Cardiac fibroblast (primary cell): ENCODE measurements at places on chromosomes 1 and 21.

GRCh38 chr1:94296018-94296417 lies 58.6 kb upstream of the ARHGAP29 start:
- peak; percentile 76 for DNase-seq

DNA sequence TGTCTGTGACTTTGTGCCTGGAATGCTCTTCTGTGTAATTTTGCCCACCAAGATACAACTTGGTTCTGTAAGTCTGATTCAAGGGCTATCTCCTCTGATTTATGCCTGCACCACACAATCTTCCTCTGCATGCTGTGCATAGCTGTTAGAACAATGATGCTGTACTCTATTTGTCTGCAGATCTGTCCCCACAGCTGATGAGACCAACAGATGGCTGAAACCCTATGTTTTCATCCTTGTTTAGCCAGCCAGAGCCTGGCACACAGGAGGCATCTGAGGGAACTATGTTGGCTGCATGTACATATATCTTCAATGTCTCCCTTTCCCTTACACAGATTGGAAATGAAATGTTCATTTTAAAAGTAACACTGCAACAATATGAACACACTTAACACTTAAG lies 58.0 kb upstream of the ABCA4 start:
- no peak for DNase-seq

GRCh38 chr1:153190373-153190772 lies 12.9 kb upstream of the LELP1 start:
- DNase-seq, result no peak

- no peak for DNase-seq
Measured at GRCh38 chr21:32698286-32698685, 29.5 kb downstream of the SYNJ1 start.

DNA sequence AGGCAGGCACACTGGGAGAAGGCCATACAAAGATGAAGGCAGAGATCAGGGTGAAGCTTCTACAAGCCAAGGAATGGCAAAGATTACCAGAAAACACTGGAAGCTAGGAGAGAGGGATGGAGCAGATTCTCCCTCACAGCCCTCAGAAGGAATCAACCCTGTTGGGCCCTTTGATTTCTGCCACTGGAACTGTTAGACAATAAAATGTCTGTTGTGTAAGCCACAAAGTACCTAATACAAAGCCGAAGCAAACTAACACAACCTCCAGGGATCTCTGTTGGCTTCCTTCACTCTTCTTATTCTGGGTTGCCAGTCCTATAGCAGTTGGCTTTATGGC lies 1.7 kb upstream of the PLA2G2A start:
- DNase-seq, result no peak

- DNase-seq, result peak; percentile 85
Measured at GRCh38 chr1:111738436-111739193, 580 bp downstream of the INKA2 start.

GRCh38 chr1:25688390-25689119 lies 72.0 kb downstream of the MAN1C1 start:
- DNase-seq, result no peak

- DNase-seq, result no peak
Measured at GRCh38 chr1:41353744-41354143, 7.5 kb upstream of the FOXO6 start.

- peak; percentile 9 for DNase-seq
Measured at GRCh38 chr1:220007438-220007837, 38.9 kb downstream of the EPRS1 start.

DNA sequence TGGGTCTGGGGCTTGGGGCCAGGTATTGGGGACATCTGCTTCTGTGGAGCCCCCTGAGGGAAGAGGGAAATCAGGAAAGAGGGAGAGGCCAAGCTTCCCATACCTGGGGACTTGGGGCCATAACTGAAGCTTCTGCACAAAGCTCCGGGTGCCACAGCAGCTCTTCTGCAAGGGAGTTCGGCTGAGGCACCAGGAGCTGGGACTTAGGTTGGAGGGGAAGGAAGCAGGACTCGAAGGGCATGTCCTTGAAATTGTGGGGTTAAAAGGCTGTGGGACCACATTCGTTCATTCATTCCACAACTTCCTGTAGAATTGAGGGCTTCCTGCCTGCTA lies 1.7 kb upstream of the EPS8L3 start:
- no peak for DNase-seq

DNA sequence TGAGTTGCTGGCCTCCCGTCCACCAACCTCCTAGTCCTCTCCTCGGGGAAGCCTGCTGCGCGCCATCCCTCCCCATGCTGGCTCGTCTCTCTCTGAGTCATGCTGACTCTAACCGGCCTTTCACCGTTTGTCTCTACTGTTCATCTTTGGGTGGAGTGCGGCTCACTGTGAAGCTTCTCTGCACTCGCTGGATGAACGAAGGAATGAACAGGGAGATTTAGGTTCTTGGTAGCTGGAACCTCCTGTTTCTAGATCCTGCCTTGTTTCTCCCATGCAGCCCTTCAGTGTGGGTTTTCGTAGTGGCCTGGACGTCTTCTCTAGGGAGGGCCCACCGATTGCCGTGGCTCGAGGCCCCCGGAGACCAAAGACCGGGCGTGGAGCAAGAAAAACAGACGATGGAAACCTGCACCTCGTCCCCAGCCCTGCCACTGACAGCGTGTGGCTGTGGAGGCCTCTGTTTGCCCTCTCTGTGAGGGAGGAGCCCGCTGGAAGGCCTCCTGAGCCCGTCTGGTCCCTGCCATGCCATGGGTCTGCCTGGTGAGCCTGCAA lies 227.6 kb upstream of the C1orf174 start:
- no peak for DNase-seq

DNA sequence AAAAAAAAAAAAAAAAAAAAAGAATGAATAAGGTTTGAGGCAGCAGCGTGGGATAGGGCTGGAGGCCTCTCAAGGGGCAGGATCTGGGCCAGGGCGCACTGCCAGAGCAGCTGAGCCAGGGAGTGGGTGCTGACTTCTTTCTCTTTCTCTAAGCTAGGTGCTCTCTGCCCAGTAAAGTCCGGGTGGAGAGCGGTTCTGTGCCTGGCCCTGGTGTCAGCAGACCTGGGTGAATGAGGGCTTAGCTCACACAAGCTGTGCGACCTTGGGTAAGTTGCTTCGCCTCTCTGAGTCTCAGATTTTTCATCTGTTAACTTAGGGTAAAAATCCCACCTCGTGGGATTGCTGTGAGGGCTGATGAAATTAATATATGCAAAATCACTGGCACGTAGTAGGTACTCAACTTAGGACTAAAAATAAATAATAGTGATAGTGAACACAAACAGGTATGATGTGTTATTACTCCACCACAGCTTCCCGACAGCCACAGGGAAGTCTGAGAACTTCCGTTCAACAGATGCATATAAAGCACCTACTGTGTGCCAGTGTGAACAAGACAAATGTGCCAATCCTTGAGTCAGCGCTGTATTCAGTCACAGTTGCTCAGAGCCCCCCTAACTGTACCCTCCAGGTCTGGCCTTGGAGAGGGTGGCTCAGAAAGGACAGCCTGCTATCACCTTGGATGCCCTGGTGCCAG lies 2.0 kb upstream of the FAM131C start:
- DNase-seq, result peak; percentile 89

- DNase-seq, result no peak
Measured at GRCh38 chr1:21064057-21064456, 112.6 kb downstream of the EIF4G3 start.

DNA sequence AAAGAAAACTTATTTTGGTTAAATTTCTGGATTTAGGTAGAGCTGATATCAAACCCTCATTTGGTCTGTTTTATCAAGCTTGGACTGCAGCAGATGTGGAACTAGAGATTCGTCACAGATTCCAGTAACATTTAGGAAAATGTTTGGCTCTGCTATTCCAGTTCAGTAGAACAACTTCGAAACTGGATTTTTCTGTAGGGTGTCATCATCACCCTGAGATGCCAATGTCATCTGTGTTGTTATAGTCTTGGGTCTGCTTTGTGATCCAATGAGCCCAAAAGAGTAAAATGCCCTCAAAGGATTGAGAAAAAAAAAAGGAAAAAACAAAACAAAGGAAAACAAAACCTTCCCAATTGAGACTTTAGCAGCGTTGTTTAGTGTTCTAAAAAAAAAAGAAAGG lies 55.4 kb downstream of the LAMC2 start:
- peak; percentile 53 for DNase-seq

GRCh38 chr1:178684542-178685000 lies 40.5 kb upstream of the RALGPS2 start:
- peak; percentile 96 for DNase-seq

DNA sequence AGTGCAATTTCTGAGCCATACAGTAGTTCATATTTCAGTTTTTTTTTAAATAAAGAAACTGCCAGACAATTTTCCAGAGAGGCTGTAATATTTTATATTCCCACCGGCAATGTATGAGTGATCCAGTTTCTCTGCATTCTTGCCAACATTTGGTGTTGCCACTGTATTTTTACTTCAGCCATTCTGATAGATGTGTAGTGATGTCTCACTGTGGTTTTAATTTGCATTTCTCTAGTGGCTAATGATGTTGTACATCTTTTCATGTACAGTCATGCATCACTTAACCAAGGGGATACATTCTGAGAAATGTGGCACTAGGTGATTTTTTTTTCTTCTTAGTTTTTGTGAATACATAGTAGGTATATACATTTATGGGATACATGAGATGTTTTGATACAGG lies 99.6 kb downstream of the CENPF start:
- no peak for DNase-seq
